ENCODE measurements at places on chromosomes 2 and 18.

- no peak for DNase-seq
These were observed 146.8 kb downstream of the EPHA4 start for GRCh38 chr2:221425353-221425752.

GRCh38 chr18:31814132-31814531 lies 53.5 kb upstream of the SLC25A52 start:
- no peak for DNase-seq

- DNase-seq, result no peak
These were observed 82.5 kb downstream of the CERS6 start for GRCh38 chr2:168538534-168538933.

- DNase-seq, result no peak
These were observed 911.6 kb downstream of the TDRD15 start for GRCh38 chr2:22035361-22035830.

- DNase-seq, result no peak
These were observed 195.7 kb upstream of the TFPI start for GRCh38 chr2:187749804-187750431.

- no peak for DNase-seq
These were observed 120.1 kb upstream of the EML6 start for GRCh38 chr2:54603357-54603756.

DNA sequence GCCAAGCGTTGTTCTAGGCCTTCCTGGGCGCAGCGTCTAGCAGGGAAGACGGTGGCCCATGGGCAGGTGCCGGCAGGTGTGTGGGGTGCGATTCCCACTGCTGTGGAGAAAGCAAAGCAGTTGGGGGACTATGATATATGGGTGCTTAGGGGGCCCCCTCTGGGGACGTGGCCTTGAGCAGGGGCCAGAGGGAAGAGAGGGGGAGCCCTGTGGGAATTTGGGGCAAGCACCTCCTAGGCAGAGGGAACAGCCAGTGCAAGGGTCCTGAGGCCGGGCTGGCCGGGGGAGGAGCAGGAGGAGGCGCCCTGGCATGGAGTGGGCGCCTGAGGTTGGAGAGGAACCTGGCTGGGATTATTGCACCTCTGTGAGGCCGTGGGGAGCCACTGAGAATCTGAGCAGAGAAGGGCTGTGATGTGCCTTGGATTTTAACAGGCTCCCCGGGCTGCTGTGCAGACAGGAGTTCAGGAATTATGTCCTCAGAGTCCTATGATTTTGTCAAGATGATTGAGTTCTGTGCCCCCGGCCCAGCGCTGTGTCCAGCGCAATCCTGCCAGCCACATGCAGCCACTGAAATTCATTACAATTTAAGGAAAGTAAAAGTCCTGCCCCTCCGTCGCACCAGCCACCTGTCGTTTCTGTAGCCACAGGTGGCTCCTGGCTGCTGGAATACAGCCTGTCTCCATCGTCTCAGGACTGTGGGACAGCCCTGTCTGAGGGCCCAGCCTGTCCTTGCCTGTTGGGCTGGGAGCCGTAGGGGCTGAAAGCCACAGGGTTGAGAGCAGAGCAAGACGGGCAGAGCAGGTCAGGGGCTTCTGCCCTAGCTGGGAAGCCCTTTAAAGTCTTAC lies 9.1 kb upstream of the KLHL30 start:
- no peak for DNase-seq

- DNase-seq, result no peak
These were observed 325.4 kb downstream of the ERBB4 start for GRCh38 chr2:212213191-212213590.

- no peak for DNase-seq
These were observed 270.7 kb upstream of the HNMT start for GRCh38 chr2:137693534-137693933.

Measured in hepatic stellate cell (primary cell).